Activated naive CD4-positive, alpha-beta T cell treated with anti-CD3 and anti-CD28 coated beads for 36 hours (primary cell): ENCODE measurements at places on chromosomes 5 and 9.

GRCh38 chr9:128391956-128392301 is 20.8 kb downstream of the URM1 start:
- DNase-seq = no peak

DNA sequence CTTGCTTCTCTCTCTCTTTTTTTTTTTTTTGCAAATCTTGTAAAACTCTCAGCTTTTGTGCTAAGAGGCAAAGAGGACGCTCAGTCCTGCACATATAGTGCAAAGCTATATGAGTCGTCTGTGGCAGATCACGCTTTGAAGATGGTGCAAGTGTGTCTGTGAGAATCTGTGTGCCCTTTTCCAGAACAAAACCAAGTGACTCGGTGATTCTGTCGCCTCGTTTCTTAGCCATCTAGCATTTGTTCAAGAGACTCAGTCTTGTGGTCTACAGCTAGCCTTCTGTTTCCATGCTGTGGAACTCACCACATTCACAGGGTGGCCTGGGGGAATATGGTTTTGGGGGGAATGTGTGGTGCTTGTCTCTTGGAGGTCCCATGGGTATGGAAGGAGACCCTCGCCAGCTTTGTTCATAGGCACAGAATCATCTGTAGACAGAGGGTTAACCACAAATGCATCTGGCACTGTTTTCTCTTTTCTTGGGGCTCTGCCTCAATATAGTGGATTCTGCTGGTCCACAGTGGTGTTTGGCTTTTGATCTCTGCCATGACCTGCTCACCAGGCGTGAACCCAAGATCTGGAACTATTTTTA is 82.1 kb downstream of the C9orf152 start:
- DNase-seq = peak; percentile 24

DNA sequence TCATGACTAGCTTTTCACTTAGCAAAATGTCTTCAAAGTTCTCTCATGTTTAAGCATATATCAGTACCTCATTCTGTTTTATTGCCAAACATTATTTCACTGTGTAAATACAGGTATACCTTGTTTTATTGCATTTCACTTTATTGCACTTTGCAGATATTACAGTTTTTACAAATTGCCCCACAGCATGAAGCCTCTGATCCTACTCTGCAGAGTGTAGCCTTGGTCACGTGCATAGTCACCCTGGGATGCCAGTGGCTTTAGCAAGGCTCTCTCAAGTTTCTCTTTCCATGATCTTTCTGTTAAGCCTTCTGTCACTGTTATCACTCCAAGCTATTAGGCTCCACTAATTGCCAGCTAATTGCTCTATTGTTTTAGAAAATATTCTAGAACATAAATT is 182.2 kb upstream of the GRIA1 start:
- no peak for DNase-seq

DNA sequence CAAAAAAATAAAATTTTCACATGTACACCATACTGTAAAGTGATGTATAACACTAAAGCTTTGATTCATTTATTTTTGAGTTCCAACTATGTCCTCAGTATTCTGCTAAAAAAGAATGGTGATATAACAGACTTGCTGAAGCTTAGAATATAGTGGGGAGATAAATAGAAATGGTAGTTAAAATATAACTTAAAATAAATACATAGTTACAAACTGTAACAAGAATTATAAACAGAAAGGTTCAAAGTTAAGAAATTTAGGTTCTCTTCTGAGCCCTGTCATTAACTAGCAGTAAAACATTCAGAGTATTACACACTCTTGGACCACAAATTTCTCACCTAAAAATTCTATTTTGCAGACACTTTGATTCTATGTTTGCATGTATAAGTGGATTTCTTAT is 392.1 kb downstream of the ANXA1 start:
- no peak for DNase-seq

DNA sequence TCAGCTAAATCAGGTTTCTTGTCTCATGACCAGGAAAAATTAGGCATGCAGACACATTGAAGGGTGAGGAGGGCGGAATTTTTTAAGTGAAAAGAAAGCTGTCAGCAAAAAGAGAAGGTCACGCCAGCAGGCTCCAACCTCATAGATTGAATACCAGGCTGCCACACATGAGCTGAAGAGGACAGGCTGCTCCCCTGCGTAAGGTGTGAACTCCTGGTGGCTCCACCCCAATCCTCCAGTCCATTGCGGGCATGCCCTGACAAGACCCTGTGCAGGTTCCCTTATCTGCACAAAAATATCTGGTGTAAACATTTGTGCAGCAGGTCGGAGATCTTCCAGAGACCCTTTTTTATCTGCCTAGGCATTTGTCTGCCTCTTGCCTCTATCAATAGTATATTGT is 22.9 kb upstream of the TEX10 start:
- no peak for DNase-seq

DNA sequence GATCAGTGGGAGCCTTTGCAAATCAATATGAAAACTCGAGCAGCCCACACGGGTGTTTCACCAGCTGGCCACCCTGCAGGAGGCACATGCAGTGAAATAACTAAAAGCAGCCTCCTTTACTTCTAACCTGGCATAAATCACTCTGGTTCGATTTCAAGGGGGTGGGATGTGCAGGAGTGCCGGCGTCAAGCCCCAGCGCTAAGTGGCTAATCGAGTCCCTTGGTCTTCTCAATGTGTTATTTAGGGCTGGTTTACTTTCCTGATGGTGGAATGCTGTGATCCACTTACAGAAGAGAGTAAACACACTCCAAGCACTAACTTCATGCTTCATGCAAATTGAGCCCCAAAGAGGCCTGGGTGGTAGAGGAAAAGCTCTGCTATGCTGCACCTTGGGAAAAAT is 109.4 kb downstream of the TMEM174 start:
- no peak for DNase-seq

DNA sequence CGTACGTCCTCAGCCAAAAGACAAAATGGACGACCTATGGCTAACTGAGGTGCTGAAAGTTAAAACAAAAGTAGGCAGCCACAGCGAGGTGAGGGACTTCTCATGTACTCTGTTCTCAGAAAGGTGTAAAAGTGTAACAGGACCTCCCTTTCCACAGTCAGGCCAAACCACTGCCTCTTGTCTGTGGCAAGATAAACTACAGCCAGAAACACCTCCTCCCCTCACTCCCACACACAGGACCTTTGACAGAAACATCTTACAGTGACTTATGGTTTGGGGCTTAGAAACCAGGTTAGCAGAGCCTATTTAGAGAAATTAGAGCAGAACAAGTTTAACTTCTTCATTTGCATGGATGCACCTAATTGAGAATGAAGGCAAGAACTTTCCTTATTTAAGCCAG is 499.1 kb upstream of the GRIN3A start:
- DNase-seq = no peak

DNA sequence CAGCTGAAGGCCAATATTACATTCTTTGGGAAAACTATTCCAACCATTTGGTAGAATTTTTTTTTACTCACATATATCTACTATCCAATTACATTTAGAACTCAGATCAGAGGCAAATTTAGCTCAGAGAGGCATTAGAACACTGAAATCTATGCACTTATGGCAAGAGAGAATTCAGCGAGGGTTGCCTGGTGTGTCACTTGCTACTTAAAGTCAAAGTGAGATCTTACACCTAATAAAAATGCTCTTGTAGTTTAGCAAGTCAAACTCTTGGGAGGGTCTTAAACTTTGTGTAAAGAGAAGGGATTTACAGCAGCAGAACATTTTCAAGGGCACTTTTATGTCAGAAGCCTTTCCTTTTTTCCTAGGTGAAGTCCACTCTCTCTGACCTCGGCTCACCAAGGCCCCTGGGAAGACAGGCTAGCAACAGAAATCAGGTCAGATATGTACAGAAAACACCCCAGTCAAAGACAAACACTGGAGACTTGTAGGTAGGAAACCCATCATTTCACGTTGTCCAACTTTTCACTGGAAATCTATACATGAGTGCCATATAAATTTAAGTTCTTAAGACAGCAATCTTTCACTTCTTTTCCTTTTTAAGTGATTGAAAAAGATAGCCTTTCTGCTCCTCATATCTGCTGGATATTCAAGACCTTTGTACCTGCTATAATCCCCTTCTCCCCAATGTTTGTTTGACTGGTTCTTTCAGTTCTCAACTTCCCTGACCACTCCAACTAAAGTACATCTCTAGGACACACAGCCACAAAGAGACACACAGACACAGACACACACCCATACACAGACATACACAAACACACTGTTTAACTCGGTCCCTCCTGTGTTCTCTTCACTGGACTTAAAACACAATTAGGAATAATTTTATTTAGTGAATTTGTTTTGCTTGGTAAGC is 635.8 kb downstream of the PDE4D start:
- DNase-seq = no peak

- DNase-seq = peak; percentile 31
These were observed 42.1 kb upstream of the STXBP1 start for GRCh38 chr9:127569886-127570401.

GRCh38 chr5:8135742-8136141 is 266.8 kb downstream of the MTRR start:
- no peak for DNase-seq

- no peak for DNase-seq
These were observed 399.2 kb upstream of the GRAMD2B start for GRCh38 chr5:126023994-126024441.

- DNase-seq = no peak
These were observed 41.4 kb downstream of the FAM78A start for GRCh38 chr9:131234799-131235479.

- no peak for DNase-seq
These were observed 430.6 kb downstream of the ZNF608 start for GRCh38 chr5:124315741-124316415.

GRCh38 chr9:138028596-138028995 is 151.0 kb downstream of the CACNA1B start:
- DNase-seq = no peak

DNA sequence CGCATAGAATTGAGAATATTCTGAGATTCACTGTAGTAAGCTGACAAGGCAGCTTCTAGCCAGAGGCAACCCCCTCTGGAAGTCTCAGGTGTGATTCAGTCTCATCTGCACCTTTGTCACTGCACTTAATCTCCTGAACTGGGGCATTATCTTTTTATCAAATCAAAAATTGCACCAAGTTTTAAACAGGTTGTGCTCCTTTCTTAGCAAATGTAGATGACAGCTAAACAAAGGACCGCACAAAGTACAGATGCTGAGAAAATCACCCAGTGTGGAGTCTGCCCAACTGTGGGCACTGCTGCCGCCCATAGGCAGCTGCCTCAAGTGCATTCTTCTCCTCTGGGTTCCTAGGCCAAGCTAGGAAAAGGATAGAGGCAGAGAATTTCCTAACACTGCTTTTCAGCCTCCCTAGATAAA is 51.1 kb downstream of the STARD4 start:
- DNase-seq = no peak

DNA sequence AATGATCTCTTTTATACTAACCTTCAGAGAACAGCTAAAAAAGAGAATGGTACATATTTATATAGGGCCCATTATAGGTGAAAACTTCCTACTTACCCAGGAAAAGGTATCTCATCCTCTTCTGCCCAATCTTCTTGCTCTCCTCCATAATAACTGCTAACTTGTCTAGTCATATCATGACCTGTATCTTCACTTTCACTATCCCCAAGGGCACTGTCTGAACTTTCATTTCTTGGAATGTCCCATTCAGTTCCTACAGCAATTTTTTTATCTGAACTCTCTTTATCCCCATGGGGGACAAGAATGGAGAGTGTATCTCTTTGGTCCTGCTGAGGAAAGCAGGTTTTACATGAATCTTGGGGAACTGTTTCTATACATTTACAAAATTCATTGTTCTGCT is 36.4 kb upstream of the RAPGEF6 start:
- no peak for DNase-seq

- peak; percentile 44 for DNase-seq
These were observed 56.0 kb downstream of the NIPAL4 start for GRCh38 chr5:157516006-157516405.

DNA sequence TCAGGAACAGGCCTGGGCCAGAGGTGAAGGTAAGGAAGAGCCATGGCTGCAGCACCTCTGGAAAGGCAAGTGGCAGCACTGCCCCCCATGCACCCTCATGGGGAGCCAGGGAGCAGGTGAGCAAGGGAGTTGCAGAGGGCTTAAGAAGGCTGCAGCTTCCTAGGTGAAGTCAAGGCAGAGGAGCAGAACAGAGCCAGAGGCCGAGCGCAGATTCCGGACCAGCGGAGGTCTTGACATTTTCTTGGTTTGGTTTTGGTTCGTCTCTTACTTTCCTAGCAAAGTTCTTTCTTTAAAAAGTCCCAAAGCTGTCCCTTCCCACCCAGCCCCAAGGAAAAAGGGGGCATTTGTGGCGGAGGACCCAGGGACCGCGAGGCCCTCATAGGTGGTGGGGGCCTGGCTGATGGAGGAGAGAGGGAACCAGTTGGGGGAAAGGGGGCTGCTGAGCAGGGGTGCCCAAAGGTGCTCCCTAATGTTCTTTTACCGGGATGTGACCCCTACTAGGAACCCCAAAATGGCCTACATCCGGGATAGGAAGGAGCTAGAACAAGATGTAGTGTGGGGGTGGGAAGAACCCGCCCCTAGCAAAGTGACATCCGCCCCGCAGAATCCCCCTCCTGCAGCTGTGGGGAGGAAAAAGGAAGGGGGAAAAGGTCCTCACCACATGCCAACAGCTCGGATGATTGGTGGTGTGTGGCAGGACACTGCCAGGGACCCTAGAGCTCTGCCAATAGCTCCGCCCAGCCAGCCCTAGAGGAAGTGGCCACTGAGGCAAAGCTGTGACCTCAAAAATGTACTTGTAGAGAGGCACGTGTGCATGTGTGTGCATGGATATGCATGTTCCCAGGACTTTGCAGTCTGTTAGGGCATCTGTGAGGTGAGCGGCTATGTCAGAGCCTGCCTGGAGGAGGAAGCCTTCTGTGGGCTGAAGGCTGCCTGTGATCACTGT is 914 bp upstream of the CD72 start:
- peak; percentile 52 for DNase-seq

DNA sequence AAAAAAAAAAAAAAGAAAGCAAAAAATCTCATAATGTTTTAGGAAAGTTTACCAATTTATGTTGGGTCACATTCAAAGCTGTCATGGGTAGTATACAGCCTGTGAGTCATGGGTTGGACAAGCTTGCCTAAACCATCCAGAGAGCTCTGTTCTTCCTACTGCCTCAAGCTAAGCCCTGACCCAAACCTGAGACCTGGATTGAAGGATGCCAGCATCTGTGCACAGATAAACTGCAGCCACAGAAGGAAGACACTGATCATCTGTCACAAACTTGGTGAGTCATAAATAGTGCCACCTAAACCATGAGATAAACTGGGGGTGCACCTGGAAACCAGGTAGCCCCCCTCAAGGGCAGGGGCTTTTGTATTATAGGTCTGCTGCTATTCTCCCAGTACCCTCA is 31.0 kb downstream of the CSF2 start:
- DNase-seq = no peak
